Effector memory CD4-positive, alpha-beta T cell (primary cell): ENCODE measurements at places on chromosomes 6 and 20.

GRCh38 chr20:32661820-32662528 lies 11.8 kb downstream of the C20orf203 start:
- DNase-seq: no peak

DNA sequence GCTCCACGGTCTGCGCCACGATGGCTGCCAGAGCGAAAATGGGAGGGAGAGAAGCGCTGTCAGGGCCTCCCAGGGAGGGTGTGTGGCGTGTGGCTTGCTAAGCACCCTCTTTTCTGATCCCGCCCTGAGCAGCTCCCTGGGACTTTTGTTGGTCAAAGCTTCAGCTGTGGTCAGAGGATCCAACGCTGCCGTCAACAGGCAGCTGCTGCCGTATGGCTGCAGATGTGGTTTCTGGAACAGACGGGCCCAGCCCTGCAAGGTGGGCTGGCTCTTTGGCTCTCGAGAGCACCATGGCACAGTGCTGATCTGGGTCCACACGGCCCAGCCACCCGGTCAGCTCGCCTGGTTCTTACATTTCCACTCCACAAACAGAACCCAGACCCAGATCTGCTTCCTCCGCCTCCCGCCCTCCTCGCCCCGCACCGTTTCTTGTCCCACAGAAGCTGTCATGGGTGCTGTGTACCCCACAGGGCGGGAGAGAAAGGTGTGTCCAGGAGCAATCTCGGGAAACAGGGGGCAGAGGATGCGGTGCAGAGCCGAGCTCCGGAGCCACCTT lies 86.0 kb upstream of the BHLHE23 start:
- DNase-seq: no peak

DNA sequence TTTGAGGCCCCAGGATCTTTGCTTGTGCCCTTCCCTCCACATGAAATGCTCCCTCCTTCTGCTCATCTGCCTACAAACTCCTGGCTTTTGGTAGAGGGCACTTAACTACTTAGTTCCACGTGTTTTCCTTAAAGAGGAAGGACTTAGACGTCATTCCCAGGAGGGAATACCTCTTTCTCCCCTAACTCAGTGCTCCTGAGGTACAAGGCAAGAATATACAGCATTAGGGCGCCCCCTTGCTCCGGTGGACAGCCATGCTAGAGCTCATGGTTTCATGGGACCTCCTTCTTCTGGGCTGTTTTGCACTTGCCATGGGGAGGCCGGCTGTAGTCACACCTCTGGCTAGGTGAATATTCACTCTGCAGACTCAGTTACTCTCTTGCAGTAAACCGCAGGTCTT lies 93.8 kb upstream of the LY86 start:
- no peak for DNase-seq

DNA sequence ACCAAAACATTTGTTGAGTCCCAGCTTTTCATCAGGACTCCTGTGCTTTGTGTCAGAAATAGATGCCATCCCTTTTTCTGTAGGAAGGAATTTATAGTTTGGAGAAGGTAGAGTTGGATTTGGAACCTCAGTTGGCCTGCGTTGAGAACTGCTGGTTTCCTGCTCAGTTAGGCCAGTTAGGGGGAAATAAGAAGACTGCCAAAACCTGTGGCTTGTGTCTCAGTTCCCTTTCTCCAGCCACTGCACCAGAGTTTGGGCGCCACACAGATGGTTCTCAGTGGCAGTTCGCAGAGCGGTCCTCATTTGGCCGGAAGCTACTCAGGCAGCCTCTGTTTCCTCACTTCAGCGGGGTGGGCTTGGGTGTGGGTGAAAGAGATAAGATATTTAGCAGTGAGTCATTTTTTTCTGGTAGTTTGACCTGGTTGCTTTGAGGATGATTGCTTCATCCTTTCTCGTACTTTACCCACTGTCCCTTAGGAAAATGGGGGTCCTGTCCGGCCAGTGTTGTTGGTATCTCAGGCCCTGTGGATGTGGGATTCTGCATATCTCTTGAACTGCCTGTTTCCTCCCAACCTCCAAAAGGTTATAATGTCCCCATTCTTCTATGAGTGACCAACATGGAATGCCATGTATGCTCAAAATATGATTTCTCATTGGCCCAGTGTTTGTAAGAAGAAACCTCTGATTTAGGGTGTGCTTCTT lies 53.7 kb downstream of the JARID2 start:
- DNase-seq: no peak

DNA sequence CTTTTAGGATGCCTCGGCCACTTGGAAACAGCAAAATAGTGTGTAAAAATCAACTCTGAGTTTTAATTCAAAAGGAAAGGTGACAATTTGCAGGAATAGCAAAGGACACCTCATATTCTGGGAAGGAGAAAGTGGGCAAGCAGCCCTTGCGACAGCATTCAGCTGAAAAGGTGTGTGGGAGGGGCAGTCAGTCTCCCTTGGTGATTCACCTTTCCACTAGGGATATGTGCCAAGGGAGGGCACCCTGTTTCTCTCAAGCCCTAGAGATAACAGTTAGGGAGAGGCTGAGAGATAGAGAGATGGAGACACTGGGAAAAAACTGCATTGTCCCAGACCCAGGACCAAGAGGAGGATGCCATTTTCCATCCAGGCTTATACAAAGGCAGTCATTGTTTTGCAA lies 228.1 kb downstream of the EPM2A start:
- no peak for DNase-seq

- no peak for DNase-seq
Measured at GRCh38 chr6:170266061-170266825, 24.6 kb downstream of the DLL1 start.

GRCh38 chr6:166166314-166167257 lies 1.1 kb downstream of the TBXT start:
- no peak for DNase-seq

DNA sequence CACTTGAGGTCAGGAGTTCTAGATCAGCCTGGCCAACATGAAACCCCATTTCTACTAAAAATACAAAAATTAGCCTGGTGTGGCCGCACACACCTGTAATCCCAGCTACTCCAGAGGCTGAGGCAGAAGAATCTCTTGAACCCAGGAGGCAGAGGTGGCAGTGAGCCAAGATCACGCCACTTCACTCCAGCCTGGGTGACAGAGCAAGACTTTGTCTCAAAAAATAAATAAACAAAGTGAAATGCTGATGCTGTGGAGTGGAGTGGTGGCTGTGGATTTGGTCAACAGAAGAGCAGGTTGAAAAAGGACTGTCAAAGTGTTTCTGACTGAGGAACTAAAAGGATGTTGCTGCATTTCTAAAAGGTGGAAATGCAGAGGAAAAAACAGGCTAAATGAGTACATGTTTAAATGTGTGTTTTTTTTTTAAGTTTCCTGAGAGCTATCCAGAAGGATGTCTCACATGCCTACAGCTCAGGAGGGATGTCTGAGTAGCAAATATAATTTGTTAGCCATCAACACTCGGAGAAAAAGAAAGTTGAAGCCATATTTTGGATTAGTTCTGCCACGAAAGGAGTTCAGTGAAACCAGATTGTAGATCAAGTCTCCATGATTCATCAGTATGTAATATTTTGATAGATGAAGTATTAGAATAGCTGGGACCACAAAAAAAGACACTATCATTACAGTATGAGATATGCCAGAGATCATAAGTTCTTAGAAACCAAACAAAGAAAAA lies 621.1 kb upstream of the ADGRB3 start:
- DNase-seq: no peak
